Liver (tissue), 10 donors: ENCODE measurements at places on chromosomes 2 and 18.

DNA sequence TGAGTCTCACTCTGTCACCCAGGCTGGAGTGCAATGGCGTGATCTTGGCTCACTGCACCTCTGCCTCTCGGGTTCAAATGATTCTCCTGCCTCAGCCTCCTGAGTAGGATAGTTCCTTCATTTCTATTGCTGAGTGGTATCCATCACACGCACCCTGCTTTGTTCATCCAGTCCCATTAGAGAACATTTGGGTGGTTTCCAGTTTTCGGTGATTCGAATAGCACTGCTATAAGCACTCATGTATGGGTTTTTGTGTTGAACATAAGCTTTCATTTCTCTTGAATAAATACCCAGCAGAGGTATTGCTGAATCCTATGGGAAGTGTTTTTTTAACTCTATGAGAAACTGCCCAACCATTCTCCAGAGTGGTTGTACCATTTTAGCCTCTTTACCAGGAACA is 147.3 kb downstream of the DDX1 start:
- no peak for DNase-seq

DNA sequence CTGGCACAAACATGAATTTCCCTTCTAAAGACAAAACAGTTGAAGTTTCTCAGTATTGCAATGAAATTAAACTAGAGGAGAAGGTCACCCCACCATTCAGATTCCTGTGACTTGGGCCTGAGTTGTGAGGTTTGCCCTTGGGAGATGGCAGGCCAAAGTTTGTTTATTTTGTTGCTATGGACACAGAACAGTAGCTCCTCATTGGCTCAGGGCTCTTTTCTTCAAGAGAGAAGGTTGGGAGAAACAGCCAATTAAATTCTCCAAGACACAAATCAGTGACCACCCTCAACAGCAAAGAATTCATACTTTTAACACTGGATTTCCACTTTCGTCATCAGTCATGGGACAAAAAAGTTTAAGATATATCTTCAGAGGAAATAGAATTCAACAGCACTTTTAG is at the start of gene FLACC1:
Gene FLACC1 (minus strand): TSS at position 125 of the 400 bp plus-strand sequence. CDS start 5,941 bp downstream, outside the sequence.
- DNase-seq: no peak

DNA sequence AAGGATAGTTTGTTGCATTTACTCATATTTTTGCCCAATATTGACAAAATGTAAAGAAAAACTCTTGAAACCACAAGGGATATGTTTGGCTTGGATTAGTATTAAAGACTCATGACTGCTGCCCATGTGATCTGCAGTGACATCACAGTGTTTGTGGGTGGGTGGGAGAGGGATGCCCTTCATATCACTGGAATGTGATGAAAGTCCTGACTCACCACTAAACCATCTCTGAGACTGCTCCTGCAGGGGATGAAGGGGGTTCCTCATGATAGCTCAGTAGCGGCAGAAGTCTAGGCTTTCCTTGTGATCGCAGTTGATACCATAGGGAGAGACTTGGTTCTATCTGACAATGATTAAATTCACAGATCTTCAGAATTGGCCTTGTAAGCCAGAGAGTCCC is 451.2 kb downstream of the CNTNAP5 start:
- no peak for DNase-seq

- no peak for DNase-seq
Observed at GRCh38 chr2:161421686-161422085, 5.6 kb downstream of the TBR1 start.

DNA sequence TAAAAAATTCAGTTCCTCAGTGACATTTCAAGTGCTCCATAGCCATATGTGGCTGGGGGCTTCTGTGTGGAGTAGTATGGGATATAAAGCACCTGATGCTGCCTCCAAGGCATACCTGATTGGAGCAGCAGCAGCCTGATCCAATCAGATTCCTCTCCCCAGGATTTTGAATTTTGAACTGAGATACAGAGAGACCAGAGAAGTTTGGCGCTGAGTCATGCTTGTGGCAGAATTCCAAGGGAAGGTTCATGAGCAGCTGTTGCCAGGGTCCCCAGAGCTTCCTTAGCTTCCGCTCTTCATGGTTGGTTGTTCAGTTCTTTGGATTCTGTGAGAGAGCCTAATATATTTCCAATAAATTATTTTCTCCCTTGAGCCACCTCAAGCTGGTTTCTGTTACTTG is 29.0 kb upstream of the CFAP36 start:
- DNase-seq: no peak

DNA sequence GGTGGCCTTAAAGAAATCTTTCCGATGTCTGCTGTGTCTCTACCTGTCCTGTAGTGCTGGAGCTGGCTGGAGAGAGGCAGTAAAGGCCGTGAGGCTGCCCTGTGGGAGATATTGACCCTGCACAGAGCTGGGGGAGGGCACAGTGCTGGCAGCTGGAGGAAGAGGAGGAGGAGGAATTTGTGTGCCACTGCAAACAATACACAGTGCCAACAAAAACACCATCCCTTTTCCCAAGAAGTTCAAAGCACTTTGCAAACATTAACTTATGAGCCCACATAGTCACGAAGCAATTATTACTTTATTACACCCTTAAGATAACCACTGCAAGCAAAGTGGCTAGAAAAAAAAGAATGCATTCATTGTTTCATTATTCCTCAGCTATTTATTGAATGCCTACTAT is 45.0 kb upstream of the CYTIP start:
- no peak for DNase-seq

DNA sequence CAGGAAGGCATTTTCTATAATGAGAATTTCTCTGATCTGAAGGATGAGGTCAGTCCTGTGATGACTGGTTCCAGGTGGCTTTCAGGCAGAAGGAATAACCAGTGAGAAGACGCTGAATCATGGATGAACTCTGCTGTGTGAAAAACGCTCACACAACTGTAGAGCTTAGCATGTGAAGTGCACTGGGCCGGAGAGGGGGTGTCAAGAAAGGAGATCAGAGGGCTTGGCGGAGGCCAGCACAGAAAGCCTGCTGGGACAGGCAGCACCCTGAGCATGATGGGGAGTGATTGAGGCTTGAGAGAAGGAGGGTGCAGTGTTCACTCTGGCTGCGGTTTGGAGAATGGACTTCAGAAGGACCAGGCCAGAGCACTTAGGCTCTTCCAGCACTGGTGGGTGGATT is 236.5 kb downstream of the TPGS2 start:
- DNase-seq: no peak

- DNase-seq: no peak
Observed at GRCh38 chr2:34892766-34893165, 1293.7 kb upstream of the FAM98A start.

GRCh38 chr2:170216428-170216827 is 38.5 kb downstream of the MYO3B start:
- no peak for DNase-seq

DNA sequence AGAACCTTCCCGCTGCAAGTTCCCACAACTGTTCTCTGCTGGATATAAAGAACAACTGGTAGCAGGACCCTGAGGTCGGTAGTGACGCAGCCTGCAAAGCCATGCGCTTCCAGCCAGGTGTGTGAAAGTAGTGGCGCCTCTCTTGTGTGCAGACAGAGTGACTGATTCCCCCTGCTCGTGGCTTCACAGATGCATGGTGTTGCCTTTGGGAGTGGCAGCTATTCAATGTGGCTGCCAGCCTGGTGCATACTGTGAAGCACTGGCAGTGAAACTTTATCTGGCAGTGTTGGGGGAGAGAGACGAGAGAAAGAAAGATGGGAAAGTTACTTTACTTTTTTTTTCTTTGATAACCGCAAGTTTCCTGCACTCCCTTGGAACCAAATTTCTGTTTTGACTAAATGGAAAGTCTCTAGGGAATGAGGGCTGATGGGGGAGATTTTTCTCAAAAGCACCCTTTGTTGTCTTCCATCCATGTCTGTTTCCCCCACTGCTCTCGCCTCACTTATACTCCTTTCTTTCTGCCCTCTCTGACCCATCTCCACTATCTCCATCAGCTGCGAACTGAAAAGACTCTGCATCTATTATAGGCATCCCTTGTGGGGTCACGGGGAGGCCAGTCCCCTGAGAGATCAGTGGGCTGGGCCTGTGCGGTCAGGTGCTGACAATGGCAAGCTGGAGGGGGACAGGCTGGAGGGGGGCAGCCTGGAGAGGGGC is 90.0 kb upstream of the TNP1 start:
- DNase-seq: no peak

GRCh38 chr2:10864861-10865636 is 46.7 kb upstream of the KCNF1 start:
- DNase-seq: no peak

DNA sequence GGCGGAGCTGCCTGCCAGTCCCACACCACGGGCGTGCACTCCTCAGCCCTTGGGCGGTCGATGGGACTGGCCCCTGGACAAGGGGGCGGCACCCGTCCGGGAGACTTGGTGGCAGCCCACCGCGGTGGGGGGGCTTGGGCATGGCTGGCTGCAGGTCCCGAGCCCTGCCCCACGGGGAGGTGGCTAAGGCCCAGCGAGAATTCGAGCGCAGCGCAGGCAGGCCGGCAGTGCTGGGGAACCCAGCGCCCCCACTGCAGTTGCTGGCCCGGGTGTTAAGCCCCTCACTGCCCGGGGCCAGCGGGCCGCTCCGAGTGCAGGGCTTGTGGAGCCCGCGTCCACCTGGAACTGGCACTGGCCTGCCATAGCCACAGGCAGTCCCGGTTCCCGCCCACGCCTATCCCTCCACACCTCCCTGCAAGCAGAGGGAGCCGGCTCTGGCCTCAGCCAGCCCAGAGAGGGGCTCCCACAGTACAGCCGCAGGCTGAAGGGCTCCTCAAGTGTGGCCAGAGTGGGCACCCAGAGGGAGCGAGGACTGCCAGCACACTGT is 742.9 kb upstream of the DDX18 start:
- no peak for DNase-seq

DNA sequence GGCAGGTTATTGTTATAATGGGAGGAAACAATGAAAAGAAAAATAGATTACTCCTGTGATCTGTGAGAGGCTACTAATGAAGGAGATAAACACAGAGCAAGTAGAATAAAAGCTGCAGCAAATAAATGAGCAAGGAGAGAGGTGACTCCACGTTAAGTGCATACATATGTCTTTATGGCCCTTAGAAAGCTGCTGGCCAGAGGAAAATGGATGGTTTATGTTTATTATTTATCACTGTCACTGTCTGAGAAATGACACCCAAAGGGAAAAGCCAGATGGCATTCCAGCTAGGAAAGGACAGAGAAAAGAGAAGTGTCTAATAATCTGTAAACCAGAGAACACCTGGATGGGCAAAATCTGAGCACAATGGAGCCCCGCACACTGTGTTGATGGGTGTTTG is 122.9 kb upstream of the DDX18 start:
- DNase-seq: no peak

DNA sequence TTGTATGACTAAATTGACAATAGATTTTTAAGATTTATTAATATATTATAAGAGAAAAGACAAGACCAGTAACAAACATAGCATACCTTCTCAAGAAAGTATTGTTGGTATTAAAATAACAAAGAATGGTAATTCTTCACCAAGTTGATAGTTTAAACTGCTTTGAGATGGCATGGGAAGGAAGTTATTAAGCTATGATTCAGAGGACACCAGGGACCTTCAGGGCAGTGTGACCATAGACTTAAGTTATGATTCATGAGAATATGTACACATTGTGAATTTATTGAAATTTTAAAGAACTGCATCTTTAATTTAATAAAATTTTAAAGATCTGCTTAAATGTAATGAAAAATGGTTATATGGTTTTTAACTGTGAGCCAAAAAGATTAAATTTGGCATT is 205.7 kb downstream of the DSEL start:
- no peak for DNase-seq

- no peak for DNase-seq
Observed at GRCh38 chr18:62828091-62828640, 112.8 kb downstream of the PHLPP1 start.

DNA sequence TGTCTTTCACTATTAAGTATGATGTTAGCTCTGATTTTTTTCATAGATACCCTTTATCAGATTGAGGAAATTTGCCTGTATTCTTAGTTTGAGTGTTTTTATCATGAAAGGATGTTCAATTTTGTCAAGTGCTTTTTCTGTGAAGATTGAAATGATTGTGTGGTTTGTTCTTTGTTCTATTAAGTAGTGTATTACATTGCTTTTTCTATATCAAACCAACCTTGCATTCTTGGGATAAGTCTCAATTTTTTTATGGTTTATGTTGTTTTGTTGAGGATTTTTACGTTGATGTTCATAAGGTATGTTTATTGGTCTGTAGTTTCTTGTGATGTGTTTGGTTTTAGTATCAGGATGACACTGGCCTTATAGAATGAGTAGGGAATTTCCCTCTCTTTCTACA is 19.1 kb downstream of the PDK1 start:
- no peak for DNase-seq

- DNase-seq: no peak
Observed at GRCh38 chr18:53152476-53152875, 812.5 kb downstream of the DCC start.

GRCh38 chr2:102891296-102891695 is 129.5 kb downstream of the TMEM182 start:
- no peak for DNase-seq

- no peak for DNase-seq
Observed at GRCh38 chr2:200383380-200384110, 77.1 kb downstream of the SPATS2L start.

- DNase-seq: no peak
Observed at GRCh38 chr2:138390316-138390945, 111.1 kb upstream of the SPOPL start.

DNA sequence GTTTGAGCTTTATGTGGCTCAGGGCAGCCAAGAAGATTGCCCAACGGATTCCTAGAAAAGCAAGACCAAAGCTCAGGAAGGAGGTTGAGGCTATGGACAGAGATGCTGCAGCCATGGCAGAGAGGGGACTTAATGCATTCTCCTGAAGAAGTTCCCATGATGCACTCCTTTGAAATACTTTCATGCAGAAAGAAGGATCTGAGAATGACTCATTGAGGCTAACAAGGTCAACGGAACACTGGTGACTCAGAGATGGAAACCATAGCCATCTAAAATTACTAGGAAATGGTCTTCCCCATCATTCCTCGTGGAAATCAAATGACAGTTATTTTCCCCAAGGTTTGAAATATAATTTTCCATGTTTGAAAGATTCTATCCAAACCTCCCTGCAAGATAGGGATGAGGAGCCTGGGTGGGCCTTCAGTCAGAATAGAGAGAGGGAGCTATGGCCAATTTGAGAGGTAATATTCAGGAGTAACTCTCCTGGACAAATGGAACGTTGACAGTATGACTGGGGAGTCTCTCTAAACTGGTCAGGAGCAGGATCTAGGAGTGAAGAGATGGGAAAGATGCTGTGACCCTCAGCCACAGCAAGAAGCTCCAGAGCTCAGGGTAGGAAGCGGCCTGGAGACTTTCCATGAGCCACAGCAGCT is 63.0 kb downstream of the REEP1 start:
- DNase-seq: no peak

GRCh38 chr2:236089271-236090026 is 78.7 kb downstream of the GBX2 start:
- DNase-seq: no peak
